ENCODE measurements at places on chromosomes 7 and 10. TPM values are rescaled to one million over a fixed set of nuclear protein-coding genes. Genes with fewer than 3 reads are reported as not detected.

GRCh38 chr10:131635564-131636015, 265.2 kb upstream of the PPP2R2D start:
- H3K4me1 ChIP-seq = no peaks in the 10 kb centered on the region
- no peaks in the 10 kb centered on the region for H3K27me3 ChIP-seq
- DNase-seq = no peak
- H3K27ac ChIP-seq = no peak overlapping the region
- no peak overlapping the region for H3K4me3 ChIP-seq

DNA sequence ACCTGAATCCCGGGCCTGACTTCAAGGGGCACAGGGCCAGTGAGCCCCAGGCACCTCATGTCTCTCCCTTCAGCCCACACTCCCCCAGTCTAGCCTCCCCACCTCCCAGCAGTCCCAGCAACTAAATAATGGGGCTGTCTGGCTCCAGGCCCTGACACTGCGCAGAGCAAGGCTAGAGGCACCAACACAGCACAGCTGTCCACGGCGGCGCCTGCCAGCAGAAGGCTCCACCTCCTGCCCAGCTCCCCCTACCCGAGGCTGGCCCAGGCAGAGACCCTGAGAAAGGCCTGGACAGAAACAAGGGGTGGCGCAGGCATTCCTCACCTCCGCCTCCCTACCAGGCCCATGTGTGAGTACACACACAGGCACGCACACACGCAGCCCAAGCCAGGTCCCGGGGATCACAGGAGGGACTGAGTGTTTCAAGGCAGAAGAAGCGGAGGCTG, 6.1 kb downstream of the KCNH2 start:
- peaks cover 51% of the 10 kb centered on the region for H3K27me3 ChIP-seq
- H3K4me3 ChIP-seq = no peak overlapping the region
- no peaks in the 10 kb centered on the region for H3K36me3 ChIP-seq
- no peak for DNase-seq

GRCh38 chr7:5546626-5547025, 123.0 kb upstream of the TNRC18 start:
- no peaks in the 10 kb centered on the region for H3K36me3 ChIP-seq
- no peak for DNase-seq
- no peaks in the 10 kb centered on the region for H3K27me3 ChIP-seq
- H3K4me3 ChIP-seq = no peak overlapping the region

DNA sequence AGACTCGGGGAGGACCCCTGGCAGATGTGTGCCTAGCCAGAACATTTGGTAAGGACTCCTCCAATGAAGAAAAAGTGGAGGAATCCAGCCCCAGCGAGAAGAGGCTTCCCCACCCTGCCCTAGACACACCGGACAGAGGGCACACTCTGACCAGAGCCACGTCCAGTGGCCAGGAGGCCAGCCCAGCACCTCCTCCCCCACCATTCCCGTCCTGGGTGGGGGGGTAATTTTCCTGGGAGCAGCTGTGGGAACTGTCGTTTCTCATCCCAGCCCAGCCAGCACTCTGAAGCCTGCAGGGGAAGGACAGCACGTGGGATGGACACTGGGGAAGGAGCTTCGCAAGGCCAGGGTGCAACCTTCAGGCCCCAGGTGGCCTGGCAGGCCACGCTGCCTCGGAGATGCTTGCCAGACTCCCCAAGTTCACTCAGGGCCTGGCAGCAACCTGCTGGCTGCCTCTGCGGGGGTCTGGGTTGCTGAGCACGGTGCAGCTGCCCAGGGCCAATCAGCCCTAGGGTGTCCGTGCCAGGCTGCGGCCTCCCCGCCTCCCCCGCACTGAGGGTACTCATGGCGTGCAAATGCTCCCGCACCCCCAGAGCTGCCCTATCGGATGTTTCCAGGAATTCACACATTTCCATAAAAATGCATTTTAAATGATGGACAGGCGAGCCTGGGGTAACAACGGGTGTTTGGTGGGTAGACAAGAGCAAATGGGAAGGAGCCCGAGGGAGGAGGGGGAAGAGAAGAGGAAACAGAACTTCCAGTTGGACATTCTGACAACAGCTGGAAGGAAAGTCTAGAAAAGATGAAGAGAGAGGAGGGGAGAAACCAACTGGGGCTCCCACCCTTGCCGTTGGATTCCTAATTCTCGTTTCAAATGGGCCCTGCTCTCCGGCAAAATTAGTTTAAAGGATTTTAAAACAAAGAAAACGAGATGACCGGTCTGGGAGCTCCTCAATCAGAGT, 1.9 kb upstream of the EN2 start:
- DNase-seq = no peak
- H3K36me3 ChIP-seq = no peaks in the 10 kb centered on the region
- no peak overlapping the region for H3K4me3 ChIP-seq
- H3K27me3 ChIP-seq = peaks cover 92% of the 10 kb centered on the region

GRCh38 chr10:79055892-79056291, 12.9 kb upstream of the ZMIZ1 start:
- peaks cover 12% of the 10 kb centered on the region for H3K4me1 ChIP-seq
- DNase-seq = no peak
- no peaks in the 10 kb centered on the region for H3K36me3 ChIP-seq
- H3K4me3 ChIP-seq = no peak overlapping the region
- H3K27me3 ChIP-seq = no peaks in the 10 kb centered on the region
- no peak overlapping the region for H3K27ac ChIP-seq

DNA sequence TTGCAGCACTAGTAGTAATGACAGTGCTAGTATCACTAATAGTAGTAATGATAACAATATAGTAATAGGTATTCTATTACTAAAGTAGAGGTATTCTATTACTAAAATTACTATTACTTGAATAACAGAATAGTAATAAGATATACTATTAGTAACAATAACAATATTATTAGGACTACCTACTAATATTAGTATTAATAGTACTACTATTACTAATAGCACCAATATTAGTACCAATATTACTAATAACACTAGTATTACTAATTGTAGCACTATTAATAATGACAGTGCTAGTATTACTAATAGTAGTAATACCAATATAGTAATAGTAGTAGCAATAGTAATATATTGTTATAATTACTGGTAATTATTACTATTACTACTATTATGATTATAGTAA, 24.1 kb downstream of the A1CF start:
- no peak for DNase-seq
- H3K4me1 ChIP-seq = no peaks in the 10 kb centered on the region
- no peak overlapping the region for H3K4me3 ChIP-seq

- no peaks in the 10 kb centered on the region for H3K4me1 ChIP-seq
- no peak overlapping the region for H3K4me3 ChIP-seq
- DNase-seq = no peak
- no peaks in the 10 kb centered on the region for H3K27me3 ChIP-seq
- peaks cover 13% of the 10 kb centered on the region for H3K36me3 ChIP-seq
- H3K27ac ChIP-seq = no peak overlapping the region
Measured at GRCh38 chr10:63390521-63390920, 75.3 kb downstream of the JMJD1C start.

- no peak for DNase-seq
- H3K27me3 ChIP-seq = no peaks in the 10 kb centered on the region
- no peak overlapping the region for H3K4me3 ChIP-seq
- no peaks in the 10 kb centered on the region for H3K36me3 ChIP-seq
- no peak overlapping the region for H3K27ac ChIP-seq
Measured at GRCh38 chr7:87404674-87405073, 59.2 kb downstream of the CROT start.

GRCh38 chr7:107678110-107678753, 17.6 kb downstream of the SLC26A4 start:
- no peak for DNase-seq
- H3K4me1 ChIP-seq = no peaks in the 10 kb centered on the region
- H3K27ac ChIP-seq = no peak overlapping the region
- no peaks in the 10 kb centered on the region for H3K27me3 ChIP-seq

ICA1 gene
- 20.1 TPM for total RNA-seq

ZNF239 gene
- total RNA-seq = 3.1 TPM

COL13A1 gene
- total RNA-seq = 0.63 TPM

PCDH15 gene
- total RNA-seq = not detected

SPDYE1 gene
- not detected for total RNA-seq

GNB2 gene
- 233 TPM for total RNA-seq

UCN3 gene
- not detected for total RNA-seq

RASA4B gene
- 42.9 TPM for total RNA-seq

ZKSCAN5 gene
- 9.6 TPM for total RNA-seq

Measured in tibial nerve (tissue), 4 donors.